Smooth muscle cell of the umbilical artery (primary cell): ENCODE measurements at places on chromosomes 11 and 22. TPM values are rescaled to one million over a fixed set of nuclear protein-coding genes. Genes with fewer than 3 reads are reported as not detected.

Gene OR8H1
- not detected in 2 replicates for total RNA-seq

Gene PANX3
- total RNA-seq, result not detected in 2 replicates

Gene UCP2
- total RNA-seq, result 0.30 and 2.7 TPM in 2 replicates

Gene TNNI2
- not detected in 2 replicates for total RNA-seq

Gene PPP2R1B
- 29.7 and 40.3 TPM in 2 replicates for total RNA-seq

Gene KRTAP5-1
- total RNA-seq, result not detected in 2 replicates

Gene CRYBB3
- not detected in 2 replicates for total RNA-seq

Gene ANO1
- not detected in 2 replicates for total RNA-seq

Gene TSSK2
- not detected in 2 replicates for total RNA-seq

Gene GSTT4
- not detected in 2 replicates for total RNA-seq

Gene TUB
- 3.1 and 5.3 TPM in 2 replicates for total RNA-seq

Gene EIF3L
- total RNA-seq, result 295 and 311 TPM in 2 replicates

Gene C22orf42
- total RNA-seq, result not detected in 2 replicates

Gene MUC15
- total RNA-seq, result not detected in 2 replicates

Gene MICAL3
- 34.7 and 73.0 TPM in 2 replicates for total RNA-seq

Gene NNMT
- 315 and 919 TPM in 2 replicates for total RNA-seq

Gene P2RY6
- 2.2 and 3.3 TPM in 2 replicates for total RNA-seq
